Gastroesophageal sphincter (tissue), 4 donors: ENCODE measurements at places on chromosomes 4 and X.

GRCh38 chr4:158817562-158818296 lies 48.9 kb downstream of the FNIP2 start:
- ATAC-seq: peak; percentile 36

DNA sequence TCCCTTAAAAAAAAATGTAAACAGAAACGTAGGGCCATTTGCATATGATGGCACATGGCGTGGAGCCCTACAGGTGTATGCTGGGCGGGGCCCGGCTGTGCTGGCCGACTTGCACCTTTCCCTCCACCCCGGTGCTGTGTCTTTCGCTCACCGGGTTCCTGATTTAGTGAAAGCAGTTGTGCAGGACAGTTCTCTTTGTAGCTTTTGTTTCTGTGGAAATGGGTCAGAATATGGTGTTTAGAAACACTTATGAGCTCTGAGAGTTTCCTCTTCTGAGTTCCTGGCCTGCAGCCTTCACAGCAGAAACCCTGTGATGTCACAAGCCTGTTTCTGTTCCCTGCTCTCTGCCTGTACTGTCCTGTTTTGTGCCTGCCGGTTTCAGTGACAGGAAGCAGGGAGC lies 22.5 kb upstream of the MSANTD1 start:
- ATAC-seq: peak; percentile 72

DNA sequence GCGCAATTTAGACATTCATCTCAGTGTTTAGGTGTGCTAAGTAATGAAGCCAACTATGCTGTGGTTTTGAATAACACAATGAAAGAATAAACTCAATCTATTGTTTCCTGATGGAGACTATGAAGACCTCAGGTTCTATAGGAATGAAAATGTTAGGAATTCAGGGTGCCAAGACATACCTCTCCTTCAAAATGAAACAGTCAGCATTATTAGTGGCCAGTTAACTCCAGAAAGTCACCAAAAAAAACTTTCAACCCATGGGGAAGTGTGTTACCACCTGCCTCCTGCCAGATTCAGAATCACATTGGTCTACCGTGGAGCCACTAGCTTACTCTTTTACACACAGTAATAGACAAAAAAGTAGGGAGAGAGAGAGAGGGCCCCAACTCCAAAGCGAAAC lies 352.9 kb downstream of the GABRG1 start:
- no peak for ATAC-seq

DNA sequence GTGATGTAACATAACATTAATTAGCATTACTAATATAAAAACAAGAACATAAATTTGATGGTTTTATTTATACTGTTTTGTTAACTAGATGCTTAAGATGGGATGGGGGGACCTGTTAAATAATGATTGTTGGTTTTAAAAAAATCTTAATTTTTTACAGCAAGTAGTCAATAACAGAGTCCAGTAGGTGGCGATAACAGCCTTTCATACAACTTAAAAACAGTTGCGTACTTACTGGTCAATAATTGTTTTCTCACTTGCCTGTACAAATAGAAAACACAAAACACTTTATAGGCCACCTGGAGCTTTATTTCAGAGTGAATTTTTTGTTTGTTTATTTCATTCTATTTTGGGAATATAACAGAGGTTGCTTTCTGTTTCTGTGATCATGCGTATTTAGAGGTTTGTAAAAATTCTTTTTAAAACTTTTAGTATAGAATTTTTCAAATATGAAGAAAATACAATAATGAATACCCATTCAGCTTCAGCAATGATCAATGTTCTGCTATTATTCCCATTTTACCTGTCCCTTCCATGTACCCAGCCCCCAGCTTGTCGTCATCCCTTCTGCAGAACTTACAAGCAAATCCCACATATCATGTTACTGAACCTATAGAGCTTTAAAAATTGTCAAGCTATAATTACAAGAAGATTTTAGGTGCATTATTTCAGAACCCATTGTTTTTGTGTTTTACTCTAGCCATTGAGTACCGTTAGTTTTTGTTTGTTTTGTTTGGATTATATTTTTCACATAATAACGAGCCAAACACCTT lies 97.1 kb downstream of the MRPL1 start:
- no peak for ATAC-seq

DNA sequence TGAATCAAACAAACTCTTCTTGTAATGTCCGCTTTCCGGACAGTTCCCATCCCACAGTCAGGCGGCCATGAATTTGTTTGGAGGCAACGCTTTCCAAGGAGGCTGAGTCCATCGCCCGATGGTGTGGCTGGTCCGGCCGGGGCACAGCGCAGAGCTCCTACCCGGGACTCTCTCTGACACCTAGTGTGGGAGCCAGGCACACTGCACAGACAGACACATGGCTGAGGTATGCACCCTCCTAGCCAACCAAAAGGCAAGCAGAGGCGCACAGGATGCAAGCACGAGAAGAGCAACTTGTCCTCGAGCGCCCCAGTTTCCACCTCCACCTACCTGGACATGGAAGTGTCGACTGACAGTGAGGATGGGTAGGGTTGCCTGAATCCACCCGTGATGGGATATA lies 87.5 kb downstream of the LEF1 start:
- no peak for ATAC-seq

GRCh38 chrX:123513585-123514278 lies 219.1 kb downstream of the THOC2 start:
- ATAC-seq: no peak

GRCh38 chr4:36081185-36081584 lies 163.1 kb downstream of the ARAP2 start:
- ATAC-seq: no peak

- ATAC-seq: no peak
Measured at GRCh38 chrX:129659141-129659540, 4.4 kb upstream of the APLN start.

DNA sequence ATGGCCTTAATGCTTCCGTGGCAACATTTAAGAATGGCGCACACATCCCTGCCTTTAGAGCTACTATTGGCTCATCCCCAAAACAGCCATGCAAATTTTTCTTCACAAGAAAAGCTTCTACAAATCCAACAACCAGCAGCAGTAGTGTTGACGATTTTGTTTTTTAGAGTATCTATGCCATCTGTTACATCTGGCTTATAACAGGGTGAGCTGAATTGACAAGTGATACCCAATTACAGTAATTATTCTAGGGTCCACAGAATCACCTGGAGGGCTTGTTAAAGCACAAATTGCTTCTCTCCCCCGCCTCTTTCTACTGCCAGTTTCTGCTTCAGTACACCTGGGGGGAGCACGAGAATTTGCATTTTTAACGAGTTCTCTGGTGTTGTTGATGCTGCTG lies 34.1 kb downstream of the DCHS2 start:
- ATAC-seq: no peak

- no peak for ATAC-seq
Measured at GRCh38 chrX:18666614-18667013, 5.3 kb downstream of the RS1 start.

GRCh38 chrX:80511969-80512760 lies 91.9 kb downstream of the TENT5D start:
- no peak for ATAC-seq

- ATAC-seq: peak; percentile 79
Measured at GRCh38 chr4:70838666-70839588, 763 bp downstream of the GRSF1 start.

GRCh38 chr4:5114950-5115349 lies 63.7 kb downstream of the STK32B start:
- ATAC-seq: no peak

DNA sequence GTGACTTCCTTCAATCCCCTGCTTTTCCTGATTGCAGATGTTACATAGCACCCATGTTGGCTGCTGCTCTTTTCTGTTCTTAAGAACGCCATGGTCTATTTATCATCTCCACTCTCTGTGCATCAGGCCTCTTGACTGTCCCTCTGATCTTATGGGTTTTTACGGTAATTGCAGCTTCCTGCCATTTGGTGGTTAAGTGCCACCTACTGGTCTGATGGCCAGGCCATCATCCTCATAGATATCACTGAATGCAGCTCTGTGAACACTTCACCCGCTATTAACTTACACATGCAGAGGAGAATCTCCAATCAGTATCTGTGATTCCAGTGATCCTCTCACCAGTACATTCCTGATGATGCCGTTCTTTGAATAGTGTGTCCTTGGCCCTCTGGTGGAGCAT lies 382.4 kb downstream of the TRAM1L1 start:
- ATAC-seq: no peak

GRCh38 chr4:99248714-99249113 lies 29.7 kb upstream of the ADH6 start:
- no peak for ATAC-seq
